ENCODE measurements at places on chromosomes 2 and 18.

- no peak for DNase-seq
Observed at GRCh38 chr2:67013821-67014220, 383.3 kb upstream of the ETAA1 start.

- no peak for DNase-seq
Observed at GRCh38 chr2:120748310-120748709, 12.6 kb downstream of the GLI2 start.

DNA sequence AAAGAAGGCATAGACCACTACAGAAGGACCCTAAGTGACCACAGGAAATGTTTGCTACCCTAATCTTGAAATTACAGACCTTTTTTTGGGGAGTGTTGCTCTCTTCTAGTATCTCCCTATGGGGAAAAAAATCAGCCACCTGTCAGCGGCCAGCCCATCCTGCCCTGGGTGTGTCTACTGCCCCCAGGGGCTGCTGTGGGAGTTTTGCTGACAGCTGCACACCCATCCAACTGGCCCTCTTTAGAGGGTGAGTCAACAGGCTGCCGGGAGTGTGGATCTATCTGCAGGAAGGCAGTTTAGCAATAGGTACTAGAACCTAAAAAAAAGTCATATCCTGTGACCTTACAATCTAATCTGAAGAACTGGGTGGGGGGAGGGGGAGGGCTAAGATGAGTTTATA is 796 bp upstream of the DYSF start:
- no peak for DNase-seq

DNA sequence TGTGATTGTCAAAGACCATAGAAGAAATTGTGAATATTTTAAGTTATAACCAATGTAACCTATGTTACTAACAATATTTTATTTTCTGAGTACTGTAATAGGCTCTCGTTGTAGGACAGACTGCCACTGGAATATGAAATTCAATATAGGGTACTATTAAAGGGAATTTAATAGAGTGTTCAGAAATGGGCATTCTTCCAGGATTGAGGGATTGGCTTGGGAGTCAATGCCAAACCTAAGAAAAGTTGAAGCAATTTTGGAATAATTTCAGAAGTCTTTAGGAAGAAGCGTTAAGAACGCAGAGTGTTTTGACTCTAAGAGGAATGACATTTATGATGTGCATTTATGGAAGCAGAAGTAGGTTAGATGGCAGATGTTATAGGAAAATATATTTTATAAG is 79.0 kb downstream of the ACVR2A start:
- DNase-seq: no peak

DNA sequence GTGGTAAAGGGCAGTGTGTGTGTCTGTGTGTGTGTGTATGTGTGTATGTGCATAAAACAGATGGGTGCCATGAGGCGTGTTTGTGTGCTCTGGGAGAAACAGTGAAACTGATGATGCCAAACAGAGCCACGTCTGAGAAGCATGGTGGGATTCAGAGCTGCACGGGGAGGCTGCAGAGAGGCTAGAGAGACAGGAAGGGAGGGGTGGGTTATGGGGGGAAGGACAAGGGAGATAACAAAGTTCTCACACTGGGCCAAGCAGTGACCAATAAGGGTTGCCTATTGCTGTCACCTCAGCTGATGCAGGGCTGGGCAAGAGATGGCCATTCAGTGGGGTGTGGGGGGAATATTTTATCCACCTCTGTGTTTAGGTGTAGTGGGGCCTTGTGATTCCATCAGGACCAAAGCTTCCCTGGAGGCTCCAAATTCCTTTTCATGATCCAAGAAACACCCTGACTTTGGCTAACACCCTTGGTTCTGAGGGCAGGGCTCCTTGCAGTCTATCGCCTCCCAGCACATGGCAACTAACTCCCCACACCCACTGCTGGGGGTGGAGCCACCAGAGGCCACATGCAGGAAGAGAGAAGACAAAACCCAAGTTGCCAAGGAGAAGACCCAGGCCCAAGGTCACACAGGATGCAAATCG is 54.2 kb upstream of the POMC start:
- DNase-seq: no peak

DNA sequence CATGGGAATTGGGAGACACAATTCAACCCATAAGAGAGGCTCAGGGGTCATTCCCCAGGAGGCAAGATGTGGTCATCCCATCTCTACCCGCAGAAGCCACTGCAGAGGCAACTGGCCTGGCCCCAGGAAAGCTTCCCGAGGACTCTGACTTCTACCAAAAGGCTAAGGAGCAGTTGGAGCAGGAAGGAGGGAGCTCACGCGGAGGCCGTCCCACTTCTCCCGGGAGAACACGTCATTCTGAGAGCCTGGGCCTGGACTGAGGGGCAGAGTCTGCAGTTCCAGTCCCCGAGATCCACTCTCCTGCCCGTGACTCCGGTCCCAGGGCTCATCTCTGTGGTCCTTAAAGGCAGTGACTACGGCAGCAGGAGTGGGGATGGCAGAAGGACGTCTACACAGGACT is 69.0 kb upstream of the TAF1B start:
- no peak for DNase-seq

- no peak for DNase-seq
Observed at GRCh38 chr2:85264471-85264870, 63.3 kb downstream of the TGOLN2 start.

GRCh38 chr2:236769981-236770671 is 200.5 kb downstream of the ACKR3 start:
- DNase-seq: no peak

DNA sequence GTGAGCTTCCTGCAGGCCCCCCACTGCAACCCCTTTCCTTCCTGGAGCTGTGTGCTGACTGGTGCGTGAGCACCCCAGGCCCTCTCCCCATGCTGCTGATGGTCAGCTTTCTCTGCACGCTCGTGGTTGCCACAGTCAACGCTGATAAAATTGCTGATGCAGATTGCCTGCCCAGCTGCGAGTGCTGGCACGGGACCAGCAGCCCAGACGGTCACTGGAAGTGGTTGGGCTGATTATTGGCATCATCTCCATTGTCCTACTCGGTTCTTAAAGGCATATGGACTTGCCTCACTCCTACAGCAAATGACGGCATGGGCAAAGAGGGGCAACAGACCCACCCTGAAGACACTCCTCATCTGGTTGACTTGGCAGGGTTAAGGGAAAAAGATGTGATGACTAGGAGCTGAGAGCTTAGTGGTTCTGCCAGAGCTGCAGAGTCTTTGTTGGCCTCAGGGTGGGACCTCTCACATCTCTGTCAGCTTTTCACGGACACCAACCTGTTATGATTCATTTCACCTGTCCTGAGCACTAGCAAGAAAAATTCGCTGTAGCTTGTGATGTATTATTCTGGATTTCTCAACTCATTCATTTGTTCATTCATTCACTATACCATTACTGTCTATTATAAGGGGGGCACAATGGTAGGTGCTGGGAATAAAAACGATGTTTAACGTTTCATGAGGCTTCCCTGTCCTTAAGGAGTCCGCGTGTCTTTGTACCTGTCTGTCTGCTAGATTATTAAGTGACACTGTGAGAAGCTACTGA is 38.4 kb downstream of the PAX8 start:
- no peak for DNase-seq

DNA sequence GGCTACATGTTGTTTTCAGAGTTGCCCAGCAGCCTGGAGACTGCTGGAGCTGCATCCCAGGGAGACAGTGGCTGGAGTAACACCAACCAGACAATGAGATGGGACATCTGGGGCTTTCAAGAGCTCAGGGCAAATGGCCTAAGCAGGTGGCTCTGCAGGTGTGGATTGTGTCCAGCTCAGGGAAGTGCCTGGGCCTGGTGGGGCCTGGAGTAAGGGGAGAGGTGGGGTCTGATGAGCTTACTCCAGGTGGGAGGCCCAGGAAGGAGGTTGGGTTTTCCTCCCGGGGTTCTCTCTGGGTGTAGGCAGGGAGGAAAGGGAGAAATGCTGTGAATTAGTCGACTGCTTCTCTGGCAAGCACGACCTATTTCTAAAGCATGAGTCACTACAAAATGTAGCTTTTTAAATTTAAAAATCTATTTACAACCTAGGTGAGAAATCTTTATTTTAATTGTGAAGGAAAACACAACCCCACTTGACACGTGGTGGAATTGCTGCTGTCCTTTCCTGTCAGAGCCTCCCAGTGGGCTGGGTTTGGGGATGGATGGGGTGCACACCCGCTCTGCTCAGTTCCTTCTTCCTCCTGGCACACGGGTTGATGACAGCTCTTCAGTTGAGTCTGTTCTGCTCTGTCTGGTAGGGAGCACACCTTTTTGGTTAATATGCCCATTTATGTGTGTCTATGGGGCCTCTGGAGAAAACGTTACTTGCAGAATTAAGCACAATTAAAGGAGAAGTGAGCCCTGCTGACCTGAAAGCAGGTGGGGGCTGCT is 81.6 kb downstream of the SH3RF3 start:
- no peak for DNase-seq
